Suppressor macrophage (primary cell): ENCODE measurements at places on chromosomes 6 and 20.

GRCh38 chr6:56953597-56954402 lies 1.1 kb upstream of the BEND6 start:
- peak; percentile 8 for DNase-seq

DNA sequence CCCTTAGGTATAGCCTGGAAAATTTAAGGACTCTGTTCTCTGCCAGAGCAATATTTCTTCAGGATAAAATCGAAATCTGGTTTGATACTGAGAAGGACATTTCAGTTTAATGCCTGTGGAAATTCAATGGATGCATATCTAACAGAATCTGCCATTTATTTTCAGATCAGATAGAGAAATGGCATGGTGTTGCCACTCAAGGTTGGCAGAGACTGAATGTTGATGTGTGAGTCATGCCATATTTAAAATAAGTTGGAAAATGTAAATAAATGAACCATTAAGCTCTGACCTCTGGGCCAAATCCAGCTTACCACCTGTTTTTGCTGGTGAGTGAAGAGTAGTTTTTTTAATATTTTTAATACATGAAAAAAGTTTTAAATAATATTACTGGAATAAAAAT lies 594.6 kb downstream of the DOK5 start:
- DNase-seq: no peak

GRCh38 chr20:38973645-38974044 lies 11.5 kb downstream of the DHX35 start:
- DNase-seq: no peak

- no peak for DNase-seq
Observed at GRCh38 chr6:141610741-141611140, 522.0 kb upstream of the GJE1 start.

- DNase-seq: no peak
Observed at GRCh38 chr6:119148825-119149525, 70.5 kb upstream of the FAM184A start.

- no peak for DNase-seq
Observed at GRCh38 chr20:62309198-62309944, 6.6 kb downstream of the ADRM1 start.

- no peak for DNase-seq
Observed at GRCh38 chr6:84872996-84873723, 108.8 kb upstream of the TBX18 start.

GRCh38 chr6:3541006-3541585 lies 84.2 kb upstream of the SLC22A23 start:
- no peak for DNase-seq

GRCh38 chr6:32609391-32609730 lies 19.7 kb upstream of the HLA-DRB1 start:
- DNase-seq: no peak

- no peak for DNase-seq
Observed at GRCh38 chr6:30800871-30801270, 56.5 kb upstream of the IER3 start.

DNA sequence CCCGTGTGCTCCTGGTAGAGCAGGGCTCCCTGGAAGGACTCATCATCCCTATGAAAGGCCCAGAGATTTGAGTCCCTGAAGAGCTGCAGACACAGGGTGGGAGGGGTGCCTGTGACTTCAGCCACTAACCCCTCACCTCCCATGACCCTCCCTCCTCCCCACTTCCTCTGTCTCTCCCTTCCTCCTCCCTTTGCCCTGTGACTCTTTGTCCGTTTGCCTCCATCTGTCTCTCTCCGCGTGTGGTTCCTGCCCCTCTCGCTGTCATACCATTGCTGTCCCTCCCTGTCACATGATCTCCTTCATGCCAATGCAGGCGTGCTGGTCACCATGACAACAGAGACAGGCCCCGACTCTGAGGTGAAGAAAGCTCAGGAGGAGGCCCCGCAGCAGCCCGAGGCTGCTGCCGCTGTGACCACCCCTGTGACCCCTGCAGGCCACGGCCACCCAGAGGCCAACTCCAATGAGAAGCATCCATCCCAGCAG lies 19.0 kb downstream of the EPB41L1 start:
- DNase-seq: peak; percentile 30

- DNase-seq: no peak
Observed at GRCh38 chr6:62466607-62467006, 180.6 kb upstream of the KHDRBS2 start.

GRCh38 chr6:34810936-34811632 lies 19.2 kb downstream of the BLTP3A start:
- no peak for DNase-seq

- no peak for DNase-seq
Observed at GRCh38 chr6:168123165-168123911, 44.3 kb upstream of the FRMD1 start.

- no peak for DNase-seq
Observed at GRCh38 chr6:116170358-116171057, 44.6 kb upstream of the COL10A1 start.

DNA sequence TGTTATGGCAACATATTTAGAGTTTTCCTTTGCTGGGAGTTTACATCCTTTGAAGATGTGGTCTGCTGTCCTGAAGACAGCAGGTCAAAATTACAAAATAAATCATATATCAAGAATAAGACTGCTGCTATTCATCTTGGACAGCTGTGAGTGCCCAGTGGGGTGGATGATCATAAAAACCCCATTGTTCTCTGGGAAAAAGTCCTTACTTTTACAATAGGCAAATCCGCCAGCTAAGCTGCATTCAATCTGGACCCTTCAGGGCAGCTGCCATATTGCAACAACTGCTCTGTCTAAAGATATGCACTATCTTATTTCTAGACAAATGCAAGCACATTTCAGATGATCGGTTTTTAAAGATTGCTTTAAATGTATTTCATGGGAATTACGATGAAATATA lies 19.4 kb downstream of the CASS4 start:
- no peak for DNase-seq

GRCh38 chr20:37108676-37109075 lies 12.9 kb upstream of the RBL1 start:
- no peak for DNase-seq

- DNase-seq: peak; percentile 74
Observed at GRCh38 chr6:208364-208763, 83.9 kb upstream of the DUSP22 start.

GRCh38 chr20:896501-897025 lies 19.6 kb downstream of the ANGPT4 start:
- no peak for DNase-seq

- no peak for DNase-seq
Observed at GRCh38 chr6:108883172-108883571, 35.0 kb downstream of the ARMC2 start.

- DNase-seq: peak; percentile 22
Observed at GRCh38 chr6:12483712-12484111, 193.6 kb downstream of the EDN1 start.

DNA sequence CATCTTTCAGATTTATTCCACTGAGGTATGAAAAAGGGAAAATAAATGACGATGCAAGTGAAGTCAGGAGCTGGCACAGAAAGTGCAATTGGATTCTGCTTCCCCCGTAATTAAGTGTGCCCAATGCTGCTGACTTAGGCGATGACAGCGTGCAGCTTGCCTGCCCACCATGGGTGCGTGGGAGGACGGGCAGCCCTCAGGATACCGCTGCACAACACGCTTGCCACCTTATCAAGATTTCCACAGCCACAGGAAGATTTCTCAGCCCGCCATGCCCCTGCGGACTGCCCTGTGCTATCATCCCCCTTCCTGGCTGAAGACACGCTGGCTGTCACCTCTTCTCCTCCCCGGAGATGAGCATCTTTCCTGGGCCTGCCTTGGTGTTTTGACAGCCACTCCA lies 103.3 kb upstream of the BACH2 start:
- DNase-seq: no peak

GRCh38 chr20:63166193-63167020 lies 49.5 kb downstream of the YTHDF1 start:
- DNase-seq: no peak

DNA sequence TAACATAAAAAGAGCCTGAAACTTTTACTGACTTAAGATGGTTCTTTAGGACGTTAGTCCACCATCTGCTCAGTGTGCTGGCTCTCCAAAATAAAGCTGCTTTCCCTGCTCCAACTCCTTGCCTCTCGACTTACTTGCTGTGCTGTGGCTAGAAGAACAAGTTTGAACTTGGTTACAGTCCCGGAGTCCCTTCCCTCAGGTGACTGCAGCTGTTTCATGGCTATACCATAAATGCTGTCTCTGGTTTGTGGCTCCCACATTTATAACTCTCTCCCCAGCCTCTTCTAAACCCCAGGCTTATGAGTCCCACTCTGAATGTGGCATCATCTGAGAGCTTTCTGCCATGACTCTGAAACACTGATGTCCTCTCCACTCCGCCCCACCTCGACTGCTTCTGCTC lies 306.4 kb upstream of the PRND start:
- DNase-seq: no peak

DNA sequence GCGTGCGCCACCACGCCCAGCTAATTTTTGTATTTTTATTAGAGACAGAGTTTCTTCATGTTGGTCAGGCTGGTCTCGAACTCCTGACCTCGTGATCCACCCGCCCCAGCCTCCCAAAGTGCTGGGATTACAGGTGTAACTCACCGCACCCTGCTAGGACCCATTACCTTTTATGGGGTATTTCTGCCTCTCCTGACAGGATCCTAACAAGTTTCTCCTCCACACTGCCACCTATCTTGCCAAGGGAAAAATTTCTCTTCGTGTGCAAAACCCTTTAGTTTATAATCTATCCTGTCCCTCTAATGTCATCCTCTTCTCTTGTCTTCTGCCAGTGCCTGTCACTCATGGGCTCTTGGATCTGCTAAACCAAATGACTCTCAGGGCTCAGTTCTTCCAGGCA lies 1.9 kb downstream of the STMND1 start:
- DNase-seq: no peak

GRCh38 chr20:50723672-50724071 lies 7.7 kb upstream of the PARD6B start:
- no peak for DNase-seq

DNA sequence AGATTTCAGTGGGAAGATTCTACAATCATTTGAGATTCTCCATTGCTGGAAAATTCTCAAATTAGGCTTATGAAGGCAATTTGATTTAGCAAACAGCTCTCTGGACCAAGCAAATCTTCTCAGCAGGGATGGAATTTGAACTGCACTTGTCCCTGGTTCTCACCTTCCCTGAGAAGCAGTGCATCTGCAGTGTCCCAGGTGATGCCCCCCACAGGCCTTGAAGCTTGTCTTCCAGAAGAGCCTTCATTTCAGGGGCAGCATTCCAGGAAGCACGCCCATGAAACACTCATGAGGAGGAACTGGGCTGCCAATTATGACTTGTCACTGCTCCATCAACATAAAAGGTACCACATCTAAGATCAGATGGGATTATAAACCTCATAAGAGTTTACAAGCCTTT lies 82.8 kb upstream of the HDAC2 start:
- DNase-seq: no peak

GRCh38 chr20:34579191-34579978 lies 20.9 kb downstream of the MAP1LC3A start:
- DNase-seq: no peak

GRCh38 chr6:110049696-110050439 lies 71.8 kb downstream of the GPR6 start:
- no peak for DNase-seq

DNA sequence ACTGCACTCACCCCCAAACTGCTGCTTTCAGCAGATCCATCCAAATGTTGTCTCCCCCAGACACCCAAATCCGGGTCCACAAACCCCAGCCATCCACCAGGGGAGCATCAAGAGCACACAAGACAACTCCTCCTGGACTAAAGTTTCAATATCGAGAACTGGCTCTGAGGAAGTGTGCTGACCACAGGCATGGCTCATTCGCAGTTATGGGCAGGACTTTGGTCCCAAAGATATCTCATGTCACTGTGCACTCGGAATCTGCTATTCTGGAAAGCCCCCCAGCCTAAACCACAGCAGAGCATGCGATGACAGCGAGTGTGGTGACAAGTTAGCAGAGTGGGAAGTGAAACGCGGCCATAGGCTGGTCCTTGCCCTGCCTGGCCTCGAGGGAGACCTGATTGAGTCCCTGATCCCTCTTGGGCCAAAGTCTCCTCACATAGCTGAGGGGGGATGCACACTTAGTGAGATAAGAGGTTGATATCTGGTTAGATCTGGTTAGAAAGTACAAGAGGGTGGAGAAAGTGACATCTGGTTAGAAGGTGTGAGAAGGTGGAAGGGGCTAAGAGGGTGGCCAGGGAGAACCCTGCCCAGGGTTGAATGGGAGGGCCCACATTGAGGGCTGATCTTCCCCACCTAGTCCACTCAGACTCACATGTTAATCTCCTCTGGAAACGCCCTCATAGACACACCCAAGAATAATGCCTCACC lies 149.7 kb downstream of the MRPL14 start:
- DNase-seq: peak; percentile 77

DNA sequence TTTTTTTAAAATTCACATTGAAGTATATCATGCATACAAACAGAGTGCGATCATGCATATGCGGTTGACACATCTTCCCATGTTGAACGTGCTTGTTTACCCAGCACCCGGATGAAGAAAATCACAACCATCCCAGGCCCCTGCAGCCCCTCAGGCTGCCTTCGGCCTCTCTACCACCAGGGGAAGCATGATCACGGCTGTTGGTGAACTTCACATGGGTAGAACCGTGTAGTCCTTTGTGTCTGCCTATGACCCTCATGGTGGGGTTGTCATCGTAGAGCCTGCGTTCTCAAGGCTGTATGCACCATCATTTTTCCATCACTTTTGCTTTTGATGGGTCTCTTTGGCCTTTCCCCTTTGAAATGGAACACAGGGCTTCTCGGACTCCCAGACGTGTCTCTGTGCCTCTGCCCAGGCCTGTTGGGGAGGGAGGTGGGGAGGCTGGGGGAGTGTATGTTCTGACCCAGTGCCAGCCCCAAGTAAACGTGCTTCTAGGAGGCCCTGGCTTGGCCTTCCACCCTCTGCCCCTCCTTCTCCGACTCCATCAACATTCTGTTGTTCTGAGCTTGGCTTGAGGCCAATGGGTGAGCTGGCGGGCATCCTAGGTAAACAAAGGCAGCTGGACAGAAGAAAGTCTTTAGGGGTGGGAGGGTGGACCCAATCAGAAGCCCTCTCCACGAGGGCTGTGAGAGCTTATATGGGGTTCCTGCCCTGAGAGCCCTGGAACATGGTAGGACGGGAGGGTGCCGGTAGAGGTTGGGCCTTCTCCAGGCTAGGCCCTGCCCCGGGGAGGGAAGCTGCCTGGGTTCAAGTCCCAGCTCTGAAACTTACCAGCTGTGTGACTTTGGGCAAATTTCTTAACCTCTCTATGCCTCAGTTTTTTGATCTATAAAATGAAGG lies 39.7 kb downstream of the TGM2 start:
- DNase-seq: no peak

DNA sequence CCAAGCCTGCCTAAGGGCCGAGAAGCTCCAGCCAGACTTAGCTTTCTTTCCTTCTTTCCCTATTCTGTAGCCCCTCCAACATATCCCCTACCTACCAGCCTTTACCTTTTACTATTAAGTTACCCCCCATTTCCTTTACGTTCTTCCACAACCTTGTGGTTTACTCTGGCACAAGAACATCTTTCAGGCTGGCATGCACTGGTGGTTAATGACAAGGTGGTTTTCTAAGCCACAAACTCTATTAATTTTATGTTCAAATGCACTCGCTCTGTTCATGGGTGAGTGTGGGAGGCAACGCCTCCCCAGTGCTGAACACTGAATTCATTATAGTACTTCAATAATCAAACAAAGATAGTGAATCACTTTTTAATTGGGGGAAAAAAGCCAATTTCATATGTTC lies 64.4 kb downstream of the TRERF1 start:
- DNase-seq: no peak

- DNase-seq: no peak
Observed at GRCh38 chr6:53686355-53686940, 20.9 kb upstream of the KLHL31 start.

- no peak for DNase-seq
Observed at GRCh38 chr6:133641104-133641503, 247.8 kb upstream of the TCF21 start.
